Central memory CD8-positive, alpha-beta T cell (primary cell): ENCODE measurements at places on chromosomes 7 and 10.

DNA sequence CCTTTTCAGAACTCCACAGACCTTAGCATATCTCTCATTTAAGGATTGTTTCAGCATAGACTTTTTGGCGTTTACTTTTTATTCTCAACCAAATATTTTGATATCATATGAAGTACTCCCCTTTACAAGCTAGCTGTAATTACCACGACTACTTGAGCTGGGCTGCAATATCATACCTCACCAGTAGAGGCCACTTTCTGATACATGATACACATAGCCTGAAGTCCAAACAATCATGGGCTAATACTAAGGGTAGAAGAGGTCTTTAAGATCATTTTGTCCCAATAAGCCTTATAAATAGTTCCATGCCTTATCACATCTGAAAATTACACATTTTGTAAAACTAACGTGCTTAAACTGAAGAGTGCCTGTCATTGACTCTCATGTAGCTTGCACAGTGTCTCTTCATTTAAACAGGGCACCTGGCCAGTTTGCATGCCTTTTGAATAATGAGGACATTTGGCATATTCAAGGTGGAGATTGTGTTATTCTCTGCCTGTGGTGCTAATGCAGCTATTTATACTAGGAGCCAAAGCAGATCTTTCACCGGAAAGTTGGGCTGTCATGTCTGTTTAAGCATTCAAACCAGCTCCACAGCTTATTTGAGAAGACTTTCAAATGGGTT lies 403.7 kb upstream of the ZMIZ1 start:
- no peak for DNase-seq

DNA sequence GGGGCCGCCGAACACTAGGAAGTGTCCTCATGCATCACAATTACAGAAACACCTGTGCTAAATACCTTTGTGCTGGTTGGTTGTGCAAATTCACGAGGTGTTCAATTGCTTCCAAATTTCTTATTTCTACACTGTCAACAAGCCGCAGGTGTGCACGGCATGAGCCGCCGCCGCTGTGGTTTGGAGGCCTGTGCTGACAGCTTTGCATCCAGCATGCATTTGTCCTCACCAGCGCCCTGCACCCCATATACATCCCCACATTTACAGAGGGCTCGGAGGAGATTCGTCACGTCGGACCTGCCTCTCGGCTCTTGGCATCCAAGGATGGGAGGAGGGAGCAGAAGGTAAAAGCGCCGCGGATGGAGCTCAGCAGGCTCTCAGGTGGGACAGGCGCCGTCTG lies 305.3 kb upstream of the MKI67 start:
- no peak for DNase-seq

- DNase-seq: no peak
Observed at GRCh38 chr7:41466760-41467384, 236.0 kb downstream of the INHBA start.

DNA sequence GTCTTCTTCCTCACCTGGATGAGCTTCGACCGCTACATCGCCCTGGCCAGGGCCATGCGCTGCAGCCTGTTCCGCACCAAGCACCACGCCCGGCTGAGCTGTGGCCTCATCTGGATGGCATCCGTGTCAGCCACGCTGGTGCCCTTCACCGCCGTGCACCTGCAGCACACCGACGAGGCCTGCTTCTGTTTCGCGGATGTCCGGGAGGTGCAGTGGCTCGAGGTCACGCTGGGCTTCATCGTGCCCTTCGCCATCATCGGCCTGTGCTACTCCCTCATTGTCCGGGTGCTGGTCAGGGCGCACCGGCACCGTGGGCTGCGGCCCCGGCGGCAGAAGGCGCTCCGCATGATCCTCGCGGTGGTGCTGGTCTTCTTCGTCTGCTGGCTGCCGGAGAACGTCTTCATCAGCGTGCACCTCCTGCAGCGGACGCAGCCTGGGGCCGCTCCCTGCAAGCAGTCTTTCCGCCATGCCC lies 4.3 kb downstream of the GPER1 start:
- DNase-seq: no peak

- DNase-seq: no peak
Observed at GRCh38 chr7:121620206-121620605, 224.1 kb upstream of the FAM3C start.

DNA sequence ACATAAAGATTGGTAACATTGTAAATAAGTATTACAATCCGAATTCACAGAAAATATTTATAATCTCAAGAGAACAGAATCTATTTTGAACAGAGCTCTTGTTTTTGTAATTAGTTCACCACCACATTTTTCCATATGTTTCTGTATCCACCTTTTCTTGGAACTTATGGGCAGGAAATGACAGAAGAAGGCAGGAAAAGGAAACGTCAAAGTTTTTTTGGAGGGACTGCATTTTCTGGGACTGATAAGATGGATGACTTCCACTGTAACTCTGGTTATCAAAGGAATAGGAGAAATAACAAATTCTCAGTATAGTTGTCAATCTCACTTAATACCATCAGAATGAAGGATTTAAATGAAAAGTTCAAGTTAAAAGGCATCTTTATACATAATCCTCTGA lies 75.1 kb upstream of the SMNDC1 start:
- no peak for DNase-seq

GRCh38 chr7:55540226-55540858 lies 32.0 kb downstream of the VOPP1 start:
- DNase-seq: no peak

DNA sequence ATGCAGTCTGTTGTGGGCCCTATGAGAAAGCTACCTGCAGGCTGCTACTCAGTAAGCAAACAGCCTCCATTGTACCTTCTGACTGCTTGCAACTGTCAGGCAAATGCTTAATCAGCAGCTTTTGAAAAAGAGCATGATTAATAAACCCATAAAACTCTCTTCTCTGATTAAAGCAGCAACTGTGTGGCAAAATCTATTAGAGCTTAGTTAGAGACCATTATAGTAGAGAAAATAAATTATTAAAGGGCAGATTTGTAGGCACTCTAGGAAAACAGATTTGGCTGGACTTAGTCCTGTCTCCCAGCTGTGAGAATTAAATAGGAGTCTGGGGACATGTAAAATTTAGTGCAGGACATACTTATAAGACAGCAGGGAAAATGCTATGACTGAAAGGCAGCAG lies 132.5 kb upstream of the WNT16 start:
- no peak for DNase-seq

DNA sequence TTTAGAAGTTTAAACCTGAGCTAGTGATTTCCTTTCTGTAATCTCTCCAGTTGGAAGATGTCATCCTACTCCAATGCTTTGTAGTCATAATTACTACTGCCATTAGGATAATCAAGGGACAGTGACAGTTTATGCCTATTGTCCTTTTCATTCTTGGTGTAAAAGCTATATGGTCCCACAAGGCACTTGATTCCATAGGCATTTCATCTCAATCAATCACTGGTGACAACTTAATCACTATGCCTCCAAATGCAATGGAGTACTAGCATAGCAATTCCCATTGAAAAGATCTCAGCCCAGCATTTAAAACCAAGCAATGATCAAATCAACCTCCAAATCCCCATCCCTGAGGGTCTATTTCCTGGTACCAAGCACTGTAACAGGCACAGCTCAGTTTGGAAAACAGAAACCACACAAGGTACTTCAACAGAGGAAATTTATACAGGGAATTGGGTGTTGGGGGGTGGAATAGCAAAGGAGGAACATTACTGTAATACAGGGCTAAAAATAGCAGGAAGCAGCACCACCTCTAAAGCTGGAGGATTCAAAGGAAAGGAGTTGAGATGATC lies 51.0 kb downstream of the FHIP2A start:
- no peak for DNase-seq

DNA sequence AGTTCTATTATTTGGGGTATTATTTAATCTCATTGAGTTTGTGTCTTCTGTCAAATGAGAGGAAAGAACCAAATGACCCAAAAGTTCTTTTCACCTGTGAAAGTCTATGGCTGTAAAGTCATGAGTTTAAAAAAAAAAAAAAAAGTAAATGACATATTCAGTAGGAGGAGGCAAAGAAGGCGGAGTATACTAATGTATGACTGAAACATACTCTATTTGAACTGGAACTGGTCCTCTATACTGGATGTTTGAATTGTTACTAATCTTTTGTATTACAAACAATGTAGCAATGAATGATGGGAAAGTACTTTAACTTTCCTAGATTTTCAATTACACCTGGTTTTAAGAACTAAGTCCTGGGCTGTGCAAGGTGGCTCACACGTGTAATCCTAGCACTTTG lies 24.9 kb upstream of the GSAP start:
- no peak for DNase-seq
